Stimulated activated CD4-positive, alpha-beta T cell treated with anti-CD3 and anti-CD28 coated beads, Interleukin-15, amount 100 ng/mL, for 1 hour (primary cell): ENCODE measurements at places on chromosomes 1 and 21.

GRCh38 chr1:14466006-14466405 lies 132.5 kb upstream of the KAZN start:
- no peak for DNase-seq

DNA sequence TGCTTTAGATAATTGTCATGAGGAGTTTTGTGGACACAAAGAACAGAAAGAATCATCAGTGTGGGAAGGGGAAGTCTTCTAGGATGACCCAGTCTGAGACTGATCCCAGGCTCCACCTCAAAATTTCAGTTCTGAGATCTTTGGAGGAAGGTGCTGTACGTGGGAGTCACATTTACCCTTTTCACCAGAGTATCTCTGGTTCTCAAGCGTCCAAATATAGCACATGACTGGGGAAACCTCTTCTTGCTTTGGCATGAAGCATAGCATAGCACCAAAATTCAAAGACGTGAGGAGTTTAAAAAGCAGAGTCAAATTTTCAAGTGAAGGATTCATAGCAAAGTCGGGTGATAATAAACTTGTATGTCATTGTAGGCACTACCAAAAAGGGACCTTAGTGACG lies 96.5 kb downstream of the LRRC53 start:
- DNase-seq: no peak

DNA sequence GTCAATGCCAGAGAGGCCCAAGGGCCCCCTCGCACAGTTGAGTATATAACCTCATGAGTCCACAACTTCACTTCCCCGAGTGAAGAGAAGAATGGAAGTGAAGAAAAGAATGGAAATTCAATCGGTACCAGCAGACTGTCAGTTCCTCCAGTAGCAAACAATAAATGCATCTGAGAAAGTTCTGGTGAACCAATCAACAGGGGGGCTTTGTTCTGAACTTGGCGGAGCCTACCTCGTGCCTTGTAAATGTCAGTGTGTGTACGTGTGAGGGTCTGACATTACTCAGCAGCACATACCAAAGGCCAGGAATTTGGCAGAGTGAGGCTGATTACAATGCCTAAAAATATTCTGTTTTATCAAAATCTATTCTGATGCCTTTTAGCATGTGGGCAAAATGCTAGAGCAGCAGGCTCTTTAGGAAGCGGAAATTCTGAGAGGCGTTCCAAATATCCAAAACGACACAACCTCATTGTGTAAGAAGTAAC lies 238.5 kb downstream of the LTN1 start:
- no peak for DNase-seq

DNA sequence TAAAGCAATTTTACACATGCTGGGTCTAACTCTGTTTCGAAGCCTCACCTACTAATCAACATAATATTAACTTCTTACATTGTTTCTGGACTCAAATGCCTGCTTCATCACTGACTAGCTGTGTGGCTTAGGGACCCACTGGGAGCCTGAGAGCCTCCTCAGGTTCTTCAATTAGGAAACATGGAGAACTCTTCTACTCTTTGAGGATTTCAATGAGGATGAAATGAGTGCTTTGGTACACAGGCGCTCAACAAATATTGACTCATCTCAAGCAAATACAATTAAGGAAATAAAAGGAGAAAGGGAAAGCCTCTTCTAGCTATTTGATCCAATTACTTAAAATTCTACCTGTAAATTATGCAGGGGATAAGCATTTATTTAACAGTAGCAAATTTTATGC lies 84.4 kb upstream of the JAK1 start:
- DNase-seq: no peak

GRCh38 chr1:47432071-47433036 lies 5.5 kb upstream of the FOXD2 start:
- peak; percentile 37 for DNase-seq

GRCh38 chr1:9224664-9225410 lies 9.7 kb upstream of the H6PD start:
- no peak for DNase-seq

DNA sequence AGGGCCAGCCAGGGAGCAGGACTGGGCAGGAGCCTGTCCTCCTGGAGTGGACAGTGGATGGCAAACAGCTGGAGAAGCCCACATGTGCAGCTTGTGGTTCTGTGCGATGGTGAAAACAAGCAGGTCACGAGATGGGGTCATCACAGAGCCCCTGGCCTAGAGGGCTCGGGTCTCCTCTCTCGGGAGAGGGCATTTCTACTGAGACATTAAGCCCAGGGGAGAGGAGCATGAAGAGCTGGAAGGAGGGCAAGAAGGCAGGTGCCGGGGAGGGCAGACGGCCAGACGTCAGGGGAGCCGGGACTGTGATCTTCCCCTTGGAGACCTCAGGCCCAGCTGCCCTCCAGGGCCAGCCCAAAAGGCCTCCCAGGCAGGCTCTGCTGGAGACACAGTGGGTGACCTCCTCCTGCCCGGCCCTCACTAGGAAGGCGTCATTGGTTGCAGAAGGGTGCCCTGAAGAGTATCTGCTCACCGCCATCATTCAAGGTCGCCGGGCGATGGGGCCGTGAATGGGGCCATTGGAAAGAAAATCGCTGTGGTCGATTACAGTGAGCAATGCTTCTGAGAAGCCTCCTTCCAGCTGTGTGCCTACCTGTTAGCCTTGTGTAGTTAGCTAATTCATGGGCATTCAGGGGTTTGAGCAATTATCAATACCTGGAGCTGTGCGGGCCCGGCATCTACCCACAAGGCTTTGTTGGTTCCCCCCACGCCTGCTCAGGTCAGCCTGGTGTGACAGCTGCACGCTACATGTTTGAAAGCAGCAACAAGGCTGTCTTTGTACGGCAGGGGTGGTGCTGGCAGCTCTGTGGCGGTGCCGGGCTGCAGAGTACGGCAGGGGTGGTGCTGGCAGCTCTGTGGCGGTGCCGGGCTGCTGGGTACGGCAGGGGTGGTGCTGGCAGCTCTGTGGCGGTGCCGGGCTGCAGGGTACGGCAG lies 72.3 kb upstream of the ACTRT2 start:
- no peak for DNase-seq

DNA sequence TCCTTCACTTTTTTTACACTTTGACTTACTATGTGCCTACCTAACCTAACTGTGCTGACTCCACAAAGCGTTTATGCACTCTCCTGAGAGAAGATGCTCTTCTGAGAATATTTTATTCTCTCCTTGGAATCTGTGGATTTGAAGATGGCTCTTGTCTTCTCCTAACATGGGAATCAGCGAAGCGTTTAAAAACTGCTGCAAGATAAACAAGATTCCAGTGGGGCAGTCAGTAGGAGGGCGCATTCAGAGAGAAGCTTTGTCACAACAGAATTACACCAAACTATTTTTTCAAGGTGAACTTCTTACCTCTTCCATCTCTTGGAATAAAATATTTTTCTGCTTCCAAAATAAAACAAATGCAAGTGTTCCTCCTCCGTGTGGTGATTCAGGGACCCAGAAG lies 113.1 kb downstream of the FOXD2 start:
- DNase-seq: no peak

- peak; percentile 51 for DNase-seq
Observed at GRCh38 chr1:205977402-205978014, 25.7 kb downstream of the RAB7B start.

GRCh38 chr1:113947388-113948107 lies 18.4 kb downstream of the HIPK1 start:
- DNase-seq: no peak

GRCh38 chr1:43043695-43044094 lies 85.0 kb upstream of the SLC2A1 start:
- DNase-seq: no peak

- no peak for DNase-seq
Observed at GRCh38 chr21:15293240-15293639, 228.4 kb upstream of the NRIP1 start.

DNA sequence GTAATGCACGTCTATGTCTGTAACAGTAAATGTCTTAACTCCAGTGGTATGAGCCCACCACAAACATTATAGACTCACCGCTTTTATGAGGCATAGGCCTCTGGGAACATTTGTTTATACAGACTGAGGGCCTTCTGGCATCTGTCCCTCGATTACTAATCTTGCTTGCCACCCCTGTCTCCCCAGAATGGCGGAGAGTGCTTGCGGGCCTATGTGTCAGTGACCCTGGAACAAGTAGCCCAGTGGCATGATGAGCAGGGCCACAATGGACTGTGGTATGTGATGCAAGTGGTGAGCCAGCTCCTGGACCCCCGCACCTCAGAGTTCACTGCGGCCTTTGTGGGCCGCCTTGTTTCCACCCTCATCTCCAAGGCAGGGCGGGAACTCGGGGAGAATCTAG lies 18.3 kb upstream of the SHISA4 start:
- DNase-seq: no peak

DNA sequence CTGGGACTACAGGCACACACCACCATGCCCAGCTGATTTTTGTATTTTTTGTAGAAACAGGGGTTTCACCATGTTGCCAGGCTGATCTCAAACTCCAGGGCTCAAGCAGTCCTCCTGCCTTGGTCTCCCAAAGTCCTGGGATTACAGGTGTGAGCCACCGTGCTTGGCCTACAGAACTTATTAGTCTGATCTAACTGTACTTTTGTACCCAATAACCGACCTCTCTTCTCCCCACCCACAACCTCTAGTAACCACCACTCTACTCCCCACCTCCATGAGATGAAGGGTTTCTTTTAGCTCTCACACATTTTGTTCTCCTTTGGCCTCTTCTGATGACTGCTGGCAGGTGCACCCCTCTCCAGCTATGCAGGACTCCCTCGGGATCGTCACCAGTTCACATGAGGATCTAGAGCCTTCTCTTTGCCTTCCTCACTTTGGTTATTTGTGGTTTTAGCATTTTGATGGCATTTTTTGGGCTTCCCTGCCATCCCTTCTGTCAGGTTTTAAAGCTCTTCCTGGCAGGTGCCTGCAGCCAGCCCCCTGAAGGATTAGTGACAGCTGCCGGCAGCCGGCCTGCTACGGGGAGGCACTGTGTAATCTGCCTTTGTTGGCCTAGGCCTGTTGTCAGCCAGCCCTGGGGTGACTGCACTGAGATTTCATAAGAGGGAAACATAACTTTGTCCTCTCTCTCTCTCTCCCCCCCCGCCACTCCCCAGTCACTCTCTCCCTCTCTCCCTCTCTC lies 99.8 kb upstream of the ATP1A1 start:
- no peak for DNase-seq

GRCh38 chr21:32335601-32336575 lies 37.2 kb downstream of the MRAP start:
- no peak for DNase-seq

DNA sequence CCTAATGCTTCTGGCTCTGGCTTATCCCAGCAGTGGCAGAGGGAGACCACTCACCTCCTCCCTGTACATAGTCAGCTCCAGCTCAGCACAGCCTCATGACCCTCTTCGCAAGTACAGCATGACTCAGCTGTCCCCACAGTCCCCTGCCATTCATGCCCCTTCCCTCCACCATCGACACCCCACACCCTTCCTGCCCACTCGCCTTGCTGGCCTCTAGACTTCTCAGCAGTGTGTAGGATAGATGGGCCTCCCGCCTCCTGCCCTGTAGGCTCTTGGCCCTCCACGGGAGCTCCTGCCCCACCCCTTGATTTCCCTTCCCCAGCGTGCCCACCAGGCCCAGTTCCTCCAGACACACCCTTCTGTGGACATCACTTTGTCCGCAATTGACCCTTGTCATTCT lies 9.8 kb downstream of the NPR1 start:
- DNase-seq: no peak

DNA sequence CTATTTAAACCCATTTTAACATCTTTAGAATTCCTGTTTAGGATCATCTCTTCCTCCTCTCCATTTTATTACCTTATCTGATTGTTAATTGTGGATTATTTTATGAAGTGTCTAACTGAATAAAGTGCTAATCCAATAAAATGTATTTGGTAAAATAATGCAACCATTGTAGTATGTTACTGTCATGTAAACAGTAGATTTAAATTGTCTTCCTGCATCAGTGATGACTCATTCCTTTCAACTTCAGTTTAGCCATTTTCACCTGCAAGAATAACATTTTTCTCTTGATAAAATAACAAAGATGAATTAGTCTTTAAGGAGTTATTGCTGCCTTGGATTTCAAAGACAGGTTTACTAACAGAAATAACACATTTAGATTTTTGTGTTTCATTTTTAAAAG lies 5.4 kb downstream of the PPP2R5A start:
- no peak for DNase-seq

- DNase-seq: no peak
Observed at GRCh38 chr1:62312698-62313097, 6.5 kb downstream of the KANK4 start.

DNA sequence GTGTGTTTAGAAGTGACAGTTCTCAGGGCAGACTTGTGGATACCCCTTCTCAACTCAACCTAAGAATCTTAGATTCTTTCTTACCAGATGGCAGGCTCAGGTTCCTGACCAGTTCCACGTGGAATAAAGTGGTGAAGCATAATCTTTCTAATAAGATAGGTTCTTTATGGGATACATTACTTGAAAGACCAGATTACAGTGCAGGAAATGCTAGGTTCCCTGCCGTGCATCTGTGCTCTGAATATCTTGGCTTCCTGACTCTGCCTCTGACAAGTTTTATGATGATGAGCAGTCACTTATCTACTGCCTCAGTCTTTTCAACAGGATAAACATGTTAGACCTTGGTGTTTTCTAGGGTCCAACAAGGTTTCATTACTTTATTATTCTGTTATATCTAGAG lies 207.9 kb upstream of the CACYBP start:
- no peak for DNase-seq

DNA sequence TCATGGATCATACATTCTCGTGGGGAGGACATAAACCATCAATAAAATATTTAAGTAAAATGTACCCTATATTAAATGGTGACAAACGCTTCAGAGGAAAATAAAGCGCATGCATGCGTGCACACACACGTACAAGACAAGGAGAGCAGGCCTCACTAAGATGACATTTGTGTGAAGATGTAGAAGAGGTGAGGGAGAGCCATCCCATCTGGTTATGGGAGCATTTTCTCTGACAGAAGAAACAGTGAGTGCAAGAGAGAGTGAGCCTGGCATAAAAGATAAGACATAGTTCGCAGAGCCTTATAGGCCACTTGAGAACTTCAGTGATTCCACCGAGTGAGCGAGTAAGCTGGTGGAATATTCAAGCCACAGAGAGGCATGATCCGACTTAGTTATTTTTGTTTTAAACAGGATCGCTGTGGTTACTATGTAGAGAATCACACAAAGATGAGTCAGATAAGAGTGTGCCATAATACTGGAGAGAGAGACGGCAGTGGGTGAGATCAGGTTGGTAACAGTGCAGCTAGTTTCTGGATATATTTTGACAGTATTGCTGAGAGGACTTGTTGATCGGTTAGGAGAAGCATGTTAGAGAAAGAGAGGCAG lies 624.2 kb downstream of the PLPP3 start:
- DNase-seq: no peak

- no peak for DNase-seq
Observed at GRCh38 chr1:70504821-70505193, 93.7 kb downstream of the CTH start.

- no peak for DNase-seq
Observed at GRCh38 chr1:37394574-37395464, 79.6 kb upstream of the ZC3H12A start.

GRCh38 chr21:45611939-45612664 lies 31.4 kb upstream of the PCBP3 start:
- DNase-seq: no peak
